ENCODE measurements at places on chromosomes 2 and 18. TPM values are rescaled to one million over a fixed set of nuclear protein-coding genes. Genes with fewer than 3 reads are reported as not detected.

- no peaks in the 10 kb centered on the region for H3K27me3 ChIP-seq
- H3K4me3 ChIP-seq = no peak overlapping the region
- no peaks in the 10 kb centered on the region for H3K36me3 ChIP-seq
- peaks cover 5% of the 10 kb centered on the region for H3K4me1 ChIP-seq
Measured at GRCh38 chr18:46320928-46321711, 216.9 kb downstream of the HAUS1 start.

GRCh38 chr2:66815886-66816285, 381.0 kb downstream of the MEIS1 start:
- H3K27ac ChIP-seq = no peak overlapping the region
- H3K4me3 ChIP-seq = no peak overlapping the region
- peak; percentile 58 for DNase-seq
- H3K4me1 ChIP-seq = peaks cover 14% of the 10 kb centered on the region
- H3K27me3 ChIP-seq = no peaks in the 10 kb centered on the region

FNDC4 gene
- not detected for total RNA-seq

- H3K27me3 ChIP-seq = no peaks in the 10 kb centered on the region
- DNase-seq = no peak
- no peak overlapping the region for H3K27ac ChIP-seq
Measured at GRCh38 chr2:119009110-119009509, 67.1 kb downstream of the MARCO start.

DNAJB2 gene
- 30.9 TPM for total RNA-seq

PCGF1 gene
- total RNA-seq = 44.8 TPM

GRCh38 chr18:10213526-10213925, 240.9 kb upstream of the APCDD1 start:
- DNase-seq = peak; percentile 75
- H3K27me3 ChIP-seq = no peaks in the 10 kb centered on the region

- no peaks in the 10 kb centered on the region for H3K36me3 ChIP-seq
Measured at GRCh38 chr2:46490521-46491141, 11.3 kb downstream of the TMEM247 start.

DNA sequence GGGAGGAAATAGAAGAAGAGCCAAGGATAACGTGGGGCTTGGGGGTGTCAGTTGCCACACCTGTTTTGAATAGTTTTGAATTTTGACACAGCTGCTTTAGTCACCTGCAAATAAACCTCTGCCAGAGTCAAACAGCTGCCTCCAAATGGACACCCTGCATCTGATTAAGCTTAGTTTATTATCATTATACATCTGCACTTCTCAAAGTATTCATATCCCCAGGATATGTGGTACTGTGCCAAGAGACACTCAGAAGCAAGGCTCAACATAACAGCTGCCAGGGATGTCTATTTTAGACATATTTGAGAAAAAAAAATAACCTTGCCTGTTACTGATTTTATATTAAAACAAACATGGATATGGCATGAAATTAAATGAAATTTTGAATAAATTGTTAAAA, 122.5 kb upstream of the WDR75 start:
- no peak overlapping the region for H3K27ac ChIP-seq
- H3K36me3 ChIP-seq = no peaks in the 10 kb centered on the region
- no peaks in the 10 kb centered on the region for H3K4me1 ChIP-seq
- H3K4me3 ChIP-seq = no peak overlapping the region
- DNase-seq = no peak

- DNase-seq = no peak
- H3K36me3 ChIP-seq = no peaks in the 10 kb centered on the region
- H3K27ac ChIP-seq = no peak overlapping the region
- no peaks in the 10 kb centered on the region for H3K27me3 ChIP-seq
- H3K4me3 ChIP-seq = no peak overlapping the region
- H3K4me1 ChIP-seq = no peaks in the 10 kb centered on the region
Measured at GRCh38 chr2:102872388-102872787, 110.6 kb downstream of the TMEM182 start.

RAX gene
- total RNA-seq = not detected

- H3K27ac ChIP-seq = no peak overlapping the region
- H3K4me3 ChIP-seq = no peak overlapping the region
- H3K4me1 ChIP-seq = no peaks in the 10 kb centered on the region
Measured at GRCh38 chr18:14924226-14924625, 176.3 kb downstream of the ANKRD30B start.

DNA sequence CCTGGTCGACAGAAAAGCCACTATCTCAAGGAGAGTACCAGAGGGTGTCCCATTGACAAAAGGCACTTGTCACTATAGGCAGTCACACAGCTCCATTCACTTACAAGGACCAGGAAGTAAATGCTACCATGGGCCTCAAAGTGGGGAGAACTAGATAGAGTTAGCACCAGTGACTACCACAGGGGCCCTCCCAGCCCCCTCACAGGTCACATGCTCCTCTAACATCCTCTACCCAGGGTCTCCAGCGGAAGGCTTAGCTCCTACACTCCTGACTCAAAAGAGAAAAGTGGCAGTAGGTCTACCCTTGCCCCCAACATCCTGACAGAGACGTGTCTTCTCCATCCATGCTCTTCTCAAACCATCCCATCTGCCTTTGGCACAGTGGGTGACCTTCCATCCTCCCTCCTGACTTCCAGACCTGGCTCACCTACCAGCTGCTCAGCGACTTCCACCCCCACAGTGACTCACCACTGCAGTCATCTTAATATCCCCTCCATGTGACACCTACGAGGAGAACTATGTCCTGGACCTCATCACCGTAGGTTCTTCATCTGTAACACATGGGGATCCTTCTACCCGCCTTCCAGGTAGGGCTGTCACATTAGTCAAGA, 5.6 kb upstream of the DNMT3A start:
- H3K4me3 ChIP-seq = no peak overlapping the region
- no peaks in the 10 kb centered on the region for H3K36me3 ChIP-seq
- no peaks in the 10 kb centered on the region for H3K4me1 ChIP-seq
- H3K27ac ChIP-seq = no peak overlapping the region
- H3K27me3 ChIP-seq = no peaks in the 10 kb centered on the region

DNA sequence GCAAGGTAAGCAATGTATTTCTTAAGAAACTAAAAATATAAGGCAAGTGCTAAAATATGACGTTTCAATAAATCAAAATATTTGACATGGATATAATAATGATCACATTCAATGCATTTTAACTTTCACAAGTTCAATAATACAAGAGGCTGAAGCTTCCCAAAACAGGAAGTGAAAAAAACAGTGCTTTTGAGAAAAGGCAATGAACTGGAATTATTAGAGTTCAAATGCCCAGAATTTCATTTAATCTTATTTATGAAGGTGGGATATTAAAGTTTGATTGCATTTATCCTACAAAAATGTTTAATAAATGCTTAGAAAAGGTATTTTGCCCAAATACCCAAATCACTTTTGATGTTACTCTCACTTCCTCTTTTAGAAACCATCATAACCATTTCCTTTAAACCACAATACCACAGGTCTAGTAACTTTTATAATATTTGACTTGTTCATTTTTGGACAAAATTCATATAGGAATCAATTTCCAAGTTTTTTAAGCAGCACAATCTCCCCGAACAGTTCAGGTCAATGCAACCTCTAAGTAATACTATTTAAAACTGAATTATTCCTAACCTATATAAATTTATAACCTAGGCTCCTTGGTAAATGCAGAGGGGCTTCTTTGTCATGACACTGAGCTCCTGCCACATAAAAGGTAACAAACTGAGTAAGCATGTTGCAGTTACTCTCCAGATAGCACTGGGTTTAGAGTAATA, 2.1 kb downstream of the NCKAP1 start:
- peaks cover 24% of the 10 kb centered on the region for H3K4me1 ChIP-seq
- DNase-seq = peak; percentile 67
- no peaks in the 10 kb centered on the region for H3K27me3 ChIP-seq
- H3K36me3 ChIP-seq = no peaks in the 10 kb centered on the region
- H3K4me3 ChIP-seq = no peak overlapping the region

UGT1A10 gene
- total RNA-seq = 0.11 TPM

VIL1 gene
- not detected for total RNA-seq

RAD51AP2 gene
- not detected for total RNA-seq

GRCh38 chr2:74922592-74923227, 35.7 kb upstream of the POLE4 start:
- H3K27ac ChIP-seq = no peak overlapping the region
- no peak overlapping the region for H3K4me3 ChIP-seq
- DNase-seq = no peak
- no peaks in the 10 kb centered on the region for H3K4me1 ChIP-seq
- no peaks in the 10 kb centered on the region for H3K27me3 ChIP-seq
- no peaks in the 10 kb centered on the region for H3K36me3 ChIP-seq

REG1B gene
- not detected for total RNA-seq

GRCh38 chr2:167581961-167582574, 665.3 kb downstream of the STK39 start:
- no peak overlapping the region for H3K4me3 ChIP-seq
- no peak overlapping the region for H3K27ac ChIP-seq

PKP4 gene
- not detected for total RNA-seq

- H3K4me1 ChIP-seq = peaks cover 10% of the 10 kb centered on the region
- no peaks in the 10 kb centered on the region for H3K36me3 ChIP-seq
- no peak overlapping the region for H3K4me3 ChIP-seq
- H3K27ac ChIP-seq = no peak overlapping the region
- DNase-seq = no peak
- H3K27me3 ChIP-seq = no peaks in the 10 kb centered on the region
Measured at GRCh38 chr2:238155051-238155760, 3.6 kb upstream of the ERFE start.

GRCh38 chr2:84694088-84694622, 177.9 kb downstream of the DNAH6 start:
- no peak overlapping the region for H3K4me3 ChIP-seq
- peaks cover 4% of the 10 kb centered on the region for H3K4me1 ChIP-seq
- no peak overlapping the region for H3K27ac ChIP-seq
- no peaks in the 10 kb centered on the region for H3K36me3 ChIP-seq

TMEM169 gene
- total RNA-seq = not detected

- no peak overlapping the region for H3K4me3 ChIP-seq
- H3K27me3 ChIP-seq = no peaks in the 10 kb centered on the region
- H3K4me1 ChIP-seq = no peaks in the 10 kb centered on the region
- DNase-seq = peak; percentile 50
Measured at GRCh38 chr2:240604291-240604938, 17.9 kb downstream of the CAPN10 start.

APCDD1 gene
- total RNA-seq = not detected

- H3K4me1 ChIP-seq = no peaks in the 10 kb centered on the region
- H3K27me3 ChIP-seq = no peaks in the 10 kb centered on the region
- H3K4me3 ChIP-seq = no peak overlapping the region
- H3K27ac ChIP-seq = no peak overlapping the region
- no peak for DNase-seq
Measured at GRCh38 chr18:64402636-64403035, 253.7 kb upstream of the LINC00305 start.

- H3K27me3 ChIP-seq = no peaks in the 10 kb centered on the region
- H3K36me3 ChIP-seq = no peaks in the 10 kb centered on the region
- no peak for DNase-seq
- H3K4me1 ChIP-seq = no peaks in the 10 kb centered on the region
Measured at GRCh38 chr2:190819840-190820301, 60.8 kb upstream of the GLS start.

DNA sequence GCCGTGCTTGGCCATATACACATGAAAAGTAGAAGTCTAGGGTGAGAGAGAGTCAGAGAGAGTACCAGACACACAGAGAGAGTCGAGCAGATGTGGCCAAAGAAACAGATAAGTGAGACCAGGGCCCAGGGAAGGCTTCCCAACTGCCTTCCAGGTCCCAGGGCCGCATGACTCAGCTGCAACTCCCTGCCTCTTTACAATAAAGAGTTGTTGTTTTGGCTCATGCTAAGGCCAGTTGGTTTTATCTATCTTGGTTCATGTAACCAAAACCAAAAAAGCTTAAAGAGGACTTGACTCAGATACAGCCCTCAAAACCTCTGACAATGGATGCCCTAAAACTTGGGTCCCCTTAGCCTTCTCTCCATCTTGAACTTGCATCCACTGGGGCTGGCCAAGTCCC, 36.9 kb downstream of the REEP1 start:
- no peak overlapping the region for H3K4me3 ChIP-seq
- no peaks in the 10 kb centered on the region for H3K4me1 ChIP-seq
- H3K27ac ChIP-seq = no peak overlapping the region
- no peaks in the 10 kb centered on the region for H3K36me3 ChIP-seq
- no peak for DNase-seq
- 0 out of 2 replicates have a peak, but pooled peaks cover 2% of the 10 kb centered on the region for H3K27me3 ChIP-seq

- H3K4me3 ChIP-seq = peak overlapping the region; percentile 46
- H3K27ac ChIP-seq = peak overlapping the region; percentile 99
- peaks cover 100% of the 10 kb centered on the region for H3K4me1 ChIP-seq
- no peaks in the 10 kb centered on the region for H3K36me3 ChIP-seq
- DNase-seq = peak; percentile 86
- H3K27me3 ChIP-seq = no peaks in the 10 kb centered on the region
Measured at GRCh38 chr2:181308766-181309515, 148.2 kb upstream of the ITGA4 start.

CCDC88A gene
- total RNA-seq = 129 TPM

PXDN gene
- not detected for total RNA-seq

GRCh38 chr2:230453006-230453405, 37.0 kb downstream of the SP100 start:
- no peak overlapping the region for H3K4me3 ChIP-seq
- peaks cover 99% of the 10 kb centered on the region for H3K36me3 ChIP-seq

- no peak overlapping the region for H3K4me3 ChIP-seq
- H3K36me3 ChIP-seq = no peaks in the 10 kb centered on the region
- no peaks in the 10 kb centered on the region for H3K27me3 ChIP-seq
- no peak for DNase-seq
Measured at GRCh38 chr2:160253440-160254188, 53.5 kb upstream of the ITGB6 start.

- no peak overlapping the region for H3K27ac ChIP-seq
- H3K4me3 ChIP-seq = no peak overlapping the region
- H3K4me1 ChIP-seq = peaks cover 7% of the 10 kb centered on the region
- DNase-seq = no peak
- no peaks in the 10 kb centered on the region for H3K36me3 ChIP-seq
- no peaks in the 10 kb centered on the region for H3K27me3 ChIP-seq
Measured at GRCh38 chr18:6024745-6025248, 129.5 kb upstream of the TMEM200C start.

SNTG2 gene
- total RNA-seq = not detected

GRCh38 chr18:73674125-73674865, 473.3 kb downstream of the FBXO15 start:
- H3K4me1 ChIP-seq = no peaks in the 10 kb centered on the region
- H3K27me3 ChIP-seq = no peaks in the 10 kb centered on the region
- H3K36me3 ChIP-seq = no peaks in the 10 kb centered on the region
- no peak overlapping the region for H3K27ac ChIP-seq
- no peak for DNase-seq

OTOS gene
- total RNA-seq = not detected

FBXO48 gene
- 0.61 TPM for total RNA-seq

DSC2 gene
- not detected for total RNA-seq

GRCh38 chr2:38095079-38095995, 19.4 kb upstream of the CYP1B1 start:
- H3K4me3 ChIP-seq = no peak overlapping the region
- no peaks in the 10 kb centered on the region for H3K36me3 ChIP-seq
- DNase-seq = no peak
- no peaks in the 10 kb centered on the region for H3K4me1 ChIP-seq
- H3K27ac ChIP-seq = no peak overlapping the region
- no peaks in the 10 kb centered on the region for H3K27me3 ChIP-seq

DNA sequence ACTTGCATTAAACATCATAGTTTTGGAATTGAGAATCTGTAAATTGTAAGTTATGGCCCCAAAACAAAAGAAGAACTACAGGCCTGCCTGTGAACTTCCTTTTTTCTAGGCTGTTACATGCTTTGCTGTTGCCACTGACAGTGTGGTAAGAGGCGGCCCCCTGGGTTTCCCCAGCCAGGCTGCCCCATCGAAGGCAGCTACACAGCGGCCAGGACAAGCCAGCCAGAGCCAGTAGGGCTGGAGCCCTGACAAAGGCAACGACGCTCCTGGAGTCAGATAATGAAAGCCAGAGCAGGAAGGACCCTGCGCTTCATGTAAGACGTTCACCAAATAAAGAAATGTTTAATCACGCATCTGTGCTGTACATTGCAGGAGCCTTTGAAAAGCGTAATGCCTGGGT, 55.0 kb downstream of the ANKRD44 start:
- H3K4me1 ChIP-seq = peaks cover 68% of the 10 kb centered on the region
- peak overlapping the region; percentile 90 for H3K27ac ChIP-seq
- DNase-seq = peak; percentile 92
- no peaks in the 10 kb centered on the region for H3K27me3 ChIP-seq

Measured in Karpas-422 (cell line).